ENCODE measurements at places on chromosomes 16 and 17. TPM values are rescaled to one million over a fixed set of nuclear protein-coding genes. Genes with fewer than 3 reads are reported as not detected.
A peak's percentile ranks its signal among the peaks of the same experiment; 100 is the strongest.

GRCh38 chr16:66364117-66364958, 2.2 kb upstream of the CDH5 start:
- DNase-seq: peak; percentile 51

- no peak for DNase-seq
Observed at GRCh38 chr17:78002166-78002565, 43.7 kb downstream of the TNRC6C start.

Gene WFDC1
- total RNA-seq: 63.5 TPM

Gene TMEM88
- total RNA-seq: 9.9 TPM

Measured in ureter (tissue), 1 donor.